ENCODE measurements at places on chromosomes 16 and 17.

GRCh38 chr17:13797863-13798262 is 196.1 kb upstream of the HS3ST3A1 start:
- no peak for DNase-seq

GRCh38 chr16:69830534-69831211 is 68.5 kb downstream of the WWP2 start:
- DNase-seq = no peak

DNA sequence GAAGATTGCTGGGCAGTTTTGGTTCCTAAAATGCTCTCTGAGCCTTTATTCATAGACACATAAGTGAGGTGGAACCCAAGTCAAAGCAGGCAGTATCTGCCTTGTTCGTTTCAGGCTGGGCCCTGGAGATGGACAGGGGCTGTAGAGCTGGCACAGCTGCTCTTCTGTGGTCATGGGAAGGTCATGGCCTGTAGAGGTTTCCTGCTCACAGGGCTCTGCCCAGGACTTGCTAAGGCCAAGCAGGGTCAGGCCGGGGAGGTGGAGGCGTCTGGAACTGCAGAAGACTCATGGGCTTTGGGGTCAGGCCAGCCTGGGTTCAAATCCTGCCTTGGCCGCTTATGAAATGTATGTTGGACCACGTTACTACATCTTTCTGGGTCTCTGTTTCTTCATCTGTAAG is 50.2 kb downstream of the IRX5 start:
- DNase-seq = no peak

DNA sequence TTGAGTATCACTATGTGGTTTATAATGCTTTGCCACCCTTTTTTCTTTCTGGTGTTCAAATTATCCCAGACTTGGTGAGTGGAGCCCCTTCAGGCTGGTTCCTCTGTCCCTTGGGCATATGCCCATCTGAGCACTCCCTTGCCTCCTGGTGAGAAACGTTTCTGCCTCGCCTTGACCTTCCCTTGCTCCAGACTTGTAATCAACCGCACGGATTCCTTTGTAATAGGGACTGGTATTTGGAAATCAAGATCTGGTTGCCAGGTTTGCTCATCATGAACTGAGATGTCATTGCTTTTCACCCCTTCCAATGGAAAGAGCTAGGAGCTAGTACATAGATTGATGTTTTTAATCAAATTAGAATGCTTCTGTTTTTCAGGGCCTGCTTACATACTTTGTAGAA is 43.7 kb downstream of the SEC14L1 start:
- no peak for DNase-seq

DNA sequence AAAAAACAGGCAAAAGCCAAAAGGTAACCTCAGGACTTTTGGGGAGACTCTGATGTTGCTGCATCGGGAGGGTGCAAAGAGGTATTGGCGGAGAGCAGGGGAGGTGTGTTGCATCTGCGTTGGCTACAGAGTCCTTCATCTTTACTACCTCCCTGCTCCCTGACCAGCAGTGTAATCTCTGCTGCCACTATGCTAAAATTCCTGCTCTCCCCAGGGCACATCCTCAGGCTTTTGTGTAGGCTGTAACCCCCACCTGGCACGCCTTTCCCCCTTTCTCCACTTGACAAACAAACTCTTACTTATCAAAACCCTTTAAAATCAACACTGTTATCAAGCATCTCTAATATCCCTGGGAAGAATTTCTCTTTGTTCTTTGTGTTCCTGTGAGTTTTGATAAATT is 435.3 kb downstream of the HAPSTR1 start:
- no peak for DNase-seq

DNA sequence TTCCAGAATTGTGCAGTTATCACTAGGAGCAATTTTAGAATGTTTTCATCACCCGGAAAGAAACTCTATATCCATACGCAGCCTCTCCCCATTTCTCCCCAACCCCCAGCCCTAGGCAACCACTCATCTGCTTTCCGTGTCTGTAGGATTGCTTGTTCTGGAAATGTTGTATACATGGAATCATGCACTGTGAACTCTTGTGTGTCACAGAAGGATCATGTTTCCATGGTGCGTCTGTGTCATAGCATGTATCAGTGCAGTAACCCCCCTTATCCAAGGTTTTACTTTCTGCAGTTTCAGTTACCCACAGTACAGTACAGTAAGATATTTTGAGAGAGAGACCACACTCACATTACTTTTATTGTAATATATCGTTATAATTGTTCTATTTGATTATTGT is 299.4 kb downstream of the CPPED1 start:
- no peak for DNase-seq

DNA sequence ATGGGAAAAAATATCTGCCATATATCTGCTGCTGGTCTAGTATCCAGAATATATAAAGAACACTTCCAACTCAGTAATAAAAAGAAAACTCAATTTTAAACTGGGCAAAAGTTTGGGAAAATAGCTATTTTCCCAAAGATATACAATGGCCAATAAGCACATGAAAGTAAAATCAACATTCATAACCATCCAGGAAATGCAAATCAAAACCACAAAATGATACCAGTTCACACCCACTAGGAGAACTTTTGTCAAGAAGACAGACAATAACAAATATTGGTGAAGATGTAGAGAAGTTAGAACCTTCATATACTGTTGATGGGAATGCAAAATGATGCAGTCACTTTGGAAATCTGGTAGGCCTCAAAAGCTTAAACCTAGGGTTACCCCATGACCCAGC is 33.4 kb upstream of the RPRML start:
- DNase-seq = no peak

GRCh38 chr16:11946433-11946832 is 4.6 kb upstream of the NPIPB2 start:
- DNase-seq = no peak

GRCh38 chr17:11300738-11301137 is 59.7 kb downstream of the SHISA6 start:
- DNase-seq = no peak

DNA sequence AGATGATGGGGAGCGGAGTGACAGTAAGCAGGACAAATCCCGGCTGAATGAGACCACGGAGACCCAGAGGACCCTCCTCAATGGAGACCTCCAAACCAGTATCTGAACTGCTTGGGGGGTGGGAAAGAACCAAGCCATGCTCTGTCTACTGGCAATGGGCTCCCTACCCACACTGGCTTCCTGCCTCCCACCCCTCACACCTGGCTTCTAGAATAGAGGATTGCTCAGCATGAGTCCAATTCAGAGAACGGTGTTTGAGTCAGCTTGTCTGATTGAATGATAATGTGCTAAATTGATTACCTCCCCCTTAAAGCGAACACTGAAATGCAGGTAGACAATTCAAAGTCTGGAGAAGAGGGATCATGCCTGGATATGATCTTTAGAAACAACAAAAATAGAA is 5.5 kb downstream of the SSTR2 start:
- DNase-seq = no peak

DNA sequence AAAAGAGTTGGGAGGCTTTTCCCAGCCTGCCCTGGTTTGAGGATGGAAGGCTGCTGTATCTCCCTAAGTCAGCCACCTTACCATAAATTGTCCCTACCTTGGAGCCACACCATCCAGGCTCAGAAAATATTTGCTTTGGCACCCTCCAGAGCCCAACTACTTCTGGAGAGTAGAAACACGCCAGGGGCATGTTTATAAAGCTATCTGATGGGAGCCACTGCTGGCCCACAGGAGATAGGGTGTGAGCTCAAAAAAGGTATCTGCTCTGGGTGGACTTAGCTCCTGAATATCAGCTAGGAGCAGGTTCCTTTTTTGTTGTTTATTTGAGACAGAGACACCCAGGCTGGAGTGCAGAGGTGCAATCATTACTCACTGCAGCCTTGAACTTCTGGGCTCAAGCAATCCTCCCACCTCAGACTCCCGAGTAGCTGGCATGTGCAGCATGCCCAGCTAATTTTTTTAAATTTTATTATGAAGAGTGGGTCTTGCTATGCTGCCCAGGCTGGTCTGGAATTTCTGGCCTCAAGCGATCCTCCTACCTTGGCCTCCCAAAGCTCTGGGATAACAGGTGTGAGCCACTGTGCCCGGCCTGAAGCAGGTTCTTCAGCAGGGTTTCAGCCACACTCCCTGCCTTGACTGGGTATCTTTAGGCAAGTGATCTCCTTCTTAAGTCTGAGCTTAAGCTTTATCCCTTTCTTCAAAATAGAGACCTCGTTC is 147.1 kb downstream of the SALL1 start:
- DNase-seq = no peak

GRCh38 chr17:34920676-34921075 is 40.6 kb downstream of the CCT6B start:
- no peak for DNase-seq

DNA sequence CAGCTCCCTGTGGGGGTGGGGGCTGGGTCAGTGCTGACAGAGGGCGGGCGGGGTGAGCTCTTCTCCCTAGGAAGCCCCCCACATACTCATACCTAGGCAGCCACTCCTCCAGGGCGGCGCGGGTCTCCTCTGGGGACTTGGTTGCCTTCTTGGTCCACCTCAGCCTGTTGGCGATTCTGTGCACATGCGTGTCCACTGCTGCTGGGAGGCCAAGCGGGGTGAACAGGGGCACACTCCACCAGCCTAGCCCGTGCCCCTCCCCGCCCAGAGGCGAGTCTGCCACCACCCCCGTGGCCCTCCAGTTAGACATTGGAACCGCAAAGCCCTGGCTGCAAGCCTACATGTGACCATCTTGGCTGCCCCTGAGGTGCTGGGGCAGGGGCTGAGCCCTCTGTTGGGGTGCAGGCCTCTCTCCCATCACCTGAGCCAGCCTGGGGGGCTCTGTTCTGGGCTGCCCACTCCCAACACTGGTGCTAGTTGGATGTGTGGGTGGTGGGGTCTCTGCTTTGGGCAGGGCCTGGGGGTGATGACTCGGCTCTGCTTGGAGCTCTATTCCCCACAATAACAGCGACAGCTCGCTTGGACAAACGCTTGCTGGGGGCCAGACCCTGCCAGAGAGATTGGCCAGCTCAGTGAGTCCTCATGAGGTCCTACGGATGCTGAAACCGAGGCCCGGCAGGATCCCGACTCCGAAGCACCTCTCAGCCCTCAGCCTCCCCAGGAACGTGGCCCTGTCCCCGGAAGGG is 7.4 kb downstream of the NTHL1 start:
- DNase-seq = no peak

GRCh38 chr16:71585318-71585703 is 8.4 kb upstream of the TAT start:
- DNase-seq = no peak

GRCh38 chr16:55643161-55643970 is 12.4 kb upstream of the SLC6A2 start:
- no peak for DNase-seq

DNA sequence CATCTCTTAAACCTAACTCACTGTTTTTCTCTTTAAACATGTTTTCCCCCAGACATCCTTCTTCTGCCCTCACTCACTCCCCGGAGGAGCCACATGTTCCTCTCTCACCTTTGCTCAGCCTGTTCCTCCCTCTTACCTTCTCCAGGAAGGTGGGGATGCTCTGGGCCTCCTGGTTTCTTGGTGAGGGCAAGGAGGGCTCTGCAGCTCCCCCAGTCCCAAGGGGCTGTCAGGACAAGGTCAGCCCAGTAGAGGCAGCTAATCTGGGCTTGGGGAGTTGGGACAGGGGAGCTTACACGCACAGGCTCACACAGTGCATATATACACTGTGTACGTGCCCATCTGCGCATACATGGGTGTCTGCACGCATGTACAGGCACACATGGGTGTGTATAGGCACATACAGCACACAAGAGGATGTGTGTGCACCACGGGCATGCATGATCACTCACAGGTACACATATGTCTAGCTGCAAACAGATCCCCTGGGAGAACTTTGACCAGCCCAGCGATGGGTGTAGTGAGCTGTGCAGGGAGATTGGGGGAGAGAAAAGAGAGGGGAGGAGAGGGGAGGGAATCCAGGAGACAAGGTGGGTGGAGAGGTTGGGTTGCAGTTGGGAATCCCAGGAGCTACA is 28.6 kb upstream of the SPNS3 start:
- DNase-seq = no peak

DNA sequence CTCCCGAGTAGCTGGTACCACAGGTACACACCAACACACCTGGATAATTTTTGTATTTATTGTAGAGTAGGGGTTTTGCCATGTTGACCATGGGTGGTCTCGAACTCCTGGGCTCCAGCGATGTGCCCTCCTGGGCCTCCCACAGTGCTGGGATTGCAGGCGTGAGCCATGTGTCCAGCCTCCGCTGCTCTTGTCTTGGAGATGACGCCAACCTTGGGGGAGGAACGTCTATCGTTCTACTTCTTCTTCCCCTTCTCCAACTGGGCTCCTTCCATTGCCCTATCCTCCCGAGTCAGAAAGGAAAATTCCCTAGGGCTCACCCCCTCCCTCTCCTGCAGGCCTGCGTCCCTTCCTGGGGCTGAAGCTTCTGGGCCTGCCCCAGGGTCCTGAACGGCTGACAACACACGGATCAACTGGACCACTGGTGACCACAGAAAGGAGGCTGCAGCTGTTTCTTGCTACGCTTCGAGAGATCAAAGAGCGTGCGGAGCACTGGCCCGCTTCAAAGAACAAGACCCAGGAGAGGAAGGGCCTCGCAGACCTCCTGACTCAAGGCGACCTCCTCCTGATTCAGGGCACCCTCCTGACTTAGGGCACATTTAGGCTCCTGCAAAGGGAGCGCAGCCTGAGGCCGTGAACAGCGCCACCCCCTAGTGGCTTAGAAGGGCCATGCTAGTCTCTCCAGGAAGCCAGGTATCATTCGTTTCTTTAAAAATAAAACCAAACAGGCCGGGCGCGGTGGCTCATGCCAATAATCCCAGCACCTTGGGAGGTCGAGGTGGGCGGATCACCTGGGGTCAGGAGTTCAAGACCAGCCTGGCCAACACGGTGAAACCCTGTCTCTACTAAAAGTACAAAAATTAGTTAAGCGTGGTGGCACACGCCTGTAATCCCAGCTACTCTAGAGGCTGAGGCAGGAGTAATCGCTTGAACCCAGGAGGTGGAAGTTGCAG is 48.5 kb upstream of the HELZ start:
- no peak for DNase-seq

DNA sequence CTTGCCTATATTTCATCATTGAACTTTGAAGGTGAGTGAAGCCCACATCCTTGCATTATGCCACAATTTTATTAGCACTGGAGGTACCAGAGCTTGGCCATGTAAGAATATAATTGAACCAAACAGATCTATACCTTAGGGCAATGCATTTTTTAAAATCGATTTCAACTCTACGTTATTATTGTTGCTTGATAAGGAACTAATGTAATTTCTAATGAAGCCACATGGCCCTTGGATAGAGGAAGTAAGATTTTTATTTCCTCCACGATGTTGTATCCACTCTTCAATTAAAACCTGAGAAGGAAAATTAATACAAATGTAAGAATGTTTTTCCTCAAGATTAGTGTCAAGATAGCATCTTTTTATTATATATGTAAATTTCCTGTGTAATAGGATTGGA is 370.0 kb upstream of the EEF2KMT start:
- no peak for DNase-seq

GRCh38 chr17:63631626-63632025 is 9.4 kb downstream of the MAP3K3 start:
- DNase-seq = no peak

All from BJ (cell line).